ENCODE measurements at places on chromosomes 5 and 9.

- no peaks in the 10 kb centered on the region for H3K36me3 ChIP-seq
- no peak for DNase-seq
- no peak overlapping the region for H3K4me3 ChIP-seq
- H3K4me1 ChIP-seq = no peaks in the 10 kb centered on the region
These were observed 543.0 kb downstream of the MAT2B start for GRCh38 chr5:164048359-164048926.

GRCh38 chr9:69047371-69047770 is 11.8 kb downstream of the FXN start:
- H3K4me1 ChIP-seq = peaks cover 11% of the 10 kb centered on the region
- H3K27me3 ChIP-seq = no peaks in the 10 kb centered on the region
- no peak overlapping the region for H3K27ac ChIP-seq
- peaks cover 46% of the 10 kb centered on the region for H3K36me3 ChIP-seq
- DNase-seq = no peak

DNA sequence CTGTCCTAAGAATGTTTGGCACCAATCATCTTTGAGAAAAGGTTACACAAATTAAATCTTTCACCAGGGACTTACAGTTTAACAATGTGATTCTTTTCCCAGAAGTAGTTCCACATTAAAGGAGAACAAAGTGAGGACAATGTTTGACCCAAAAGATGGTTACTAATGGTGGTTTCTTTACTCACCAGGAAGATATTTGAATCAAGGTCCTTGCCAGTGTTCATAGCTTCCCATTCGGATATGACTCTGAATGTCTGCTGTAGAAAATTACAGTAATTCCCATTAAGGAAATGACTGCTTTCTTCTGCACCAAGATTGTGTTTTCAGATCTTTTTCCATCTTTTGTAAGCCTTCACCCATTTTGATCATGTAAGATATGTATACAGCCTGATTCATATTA is 114.6 kb upstream of the ADAMTSL1 start:
- DNase-seq = no peak
- H3K4me3 ChIP-seq = no peak overlapping the region
- H3K27me3 ChIP-seq = no peaks in the 10 kb centered on the region
- H3K4me1 ChIP-seq = no peaks in the 10 kb centered on the region
- H3K27ac ChIP-seq = no peak overlapping the region
- H3K36me3 ChIP-seq = no peaks in the 10 kb centered on the region

- no peaks in the 10 kb centered on the region for H3K36me3 ChIP-seq
- H3K27me3 ChIP-seq = peaks cover 10% of the 10 kb centered on the region
- peak; percentile 58 for DNase-seq
- H3K4me3 ChIP-seq = no peak overlapping the region
- H3K4me1 ChIP-seq = no peaks in the 10 kb centered on the region
These were observed 122.7 kb upstream of the LMX1B start for GRCh38 chr9:126490871-126491567.

DNA sequence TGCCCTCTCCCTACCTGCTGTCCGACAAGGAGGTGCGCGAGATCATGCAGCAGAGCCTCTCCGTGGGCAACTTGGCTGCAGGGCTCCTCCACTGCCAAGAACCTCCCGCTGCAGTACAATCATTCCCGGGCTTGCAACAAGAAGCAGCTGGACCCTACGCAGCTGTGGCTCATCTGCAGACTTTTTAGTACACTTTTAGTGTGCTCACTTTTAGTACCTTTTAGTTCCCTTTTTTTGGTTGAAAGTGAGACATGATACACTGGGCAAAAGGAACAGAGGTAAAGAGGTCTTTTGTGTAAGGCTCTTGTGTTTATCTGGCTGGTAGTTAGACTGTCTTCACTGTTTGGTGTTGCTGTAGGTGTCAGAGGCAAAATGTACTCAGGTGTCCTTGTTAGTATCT is 58.1 kb upstream of the SPTLC1 start:
- H3K4me1 ChIP-seq = no peaks in the 10 kb centered on the region
- DNase-seq = no peak
- no peaks in the 10 kb centered on the region for H3K36me3 ChIP-seq
- no peak overlapping the region for H3K4me3 ChIP-seq

DNA sequence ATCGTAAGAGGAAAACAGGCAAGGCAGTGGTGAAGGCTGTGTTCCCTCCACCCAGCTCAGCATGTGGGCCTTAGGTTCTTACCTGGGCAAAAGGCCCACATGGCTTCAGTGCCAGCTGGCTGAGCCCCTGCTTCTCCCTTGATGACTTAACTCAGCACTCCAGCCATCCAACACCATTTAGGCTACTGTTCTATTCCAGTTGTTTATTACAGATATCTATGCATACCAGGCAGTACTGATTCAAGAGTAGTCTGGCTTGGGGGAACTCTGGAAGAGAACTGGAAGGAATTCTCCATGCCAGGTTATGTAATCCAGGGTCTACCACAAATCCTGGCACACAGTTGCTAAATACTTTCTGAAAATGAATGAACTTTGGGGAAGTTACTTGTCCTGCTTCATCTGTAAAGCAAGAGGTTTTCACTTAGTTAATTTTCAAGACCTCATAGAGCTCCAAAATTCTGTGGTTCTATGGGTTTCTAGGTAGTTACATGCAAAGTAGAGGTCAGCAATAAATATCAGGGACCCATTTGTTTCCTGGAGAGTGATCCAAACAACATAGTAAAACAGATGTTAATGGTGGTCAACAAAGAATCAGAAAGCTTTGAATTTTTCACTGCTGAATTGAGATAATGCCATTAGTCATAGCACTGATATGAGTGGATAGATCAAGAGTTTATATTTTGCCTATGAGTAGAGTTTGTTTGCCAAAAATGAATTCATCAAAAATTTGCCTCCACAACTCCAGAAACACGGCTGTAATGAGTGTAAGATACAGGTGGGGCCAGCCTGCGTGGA is 88.2 kb upstream of the OSMR start:
- H3K4me1 ChIP-seq = no peaks in the 10 kb centered on the region
- no peak overlapping the region for H3K27ac ChIP-seq
- no peak for DNase-seq

- H3K27me3 ChIP-seq = no peaks in the 10 kb centered on the region
- DNase-seq = no peak
- H3K27ac ChIP-seq = no peak overlapping the region
- H3K4me3 ChIP-seq = no peak overlapping the region
- H3K36me3 ChIP-seq = no peaks in the 10 kb centered on the region
These were observed 99.4 kb downstream of the VCAN start for GRCh38 chr5:83570916-83571315.
